ENCODE measurements at places on chromosomes 5 and 9. TPM values are rescaled to one million over a fixed set of nuclear protein-coding genes. Genes with fewer than 3 reads are reported as not detected.

Gene SPINK5
- total RNA-seq: not detected

Gene SH2D3C
- total RNA-seq: 1.3 TPM

Gene C9orf153
- under 0.01 TPM for total RNA-seq

Gene GLRA1
- not detected for total RNA-seq

Gene CLIC3
- total RNA-seq: not detected

Gene FOXD4L4
- total RNA-seq: under 0.01 TPM

Data from melanocyte of skin (primary cell).